ENCODE measurements at places on chromosomes 6 and 20.

- no peak for DNase-seq
These were observed 626.8 kb upstream of the ARID1B start for GRCh38 chr6:156150391-156150790.

DNA sequence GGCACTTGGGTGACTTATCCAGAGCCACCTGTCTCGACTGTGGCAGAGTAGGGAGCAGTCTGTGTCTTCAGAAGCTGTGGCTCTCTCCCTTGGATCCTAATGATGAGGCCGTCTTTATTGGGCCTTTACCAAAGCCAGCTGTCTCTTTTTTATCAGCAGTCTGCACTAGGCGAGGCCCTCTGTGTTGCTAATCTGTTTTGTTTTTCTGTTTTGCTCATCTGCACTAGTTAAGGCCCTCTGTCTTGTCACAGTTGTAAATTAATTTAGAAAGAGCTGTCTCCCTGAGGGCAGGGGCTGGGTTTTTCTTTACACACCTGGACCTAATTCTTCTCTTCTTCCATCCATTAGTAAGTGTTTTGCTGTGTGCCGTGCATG lies 45.0 kb downstream of the CDS2 start:
- no peak for DNase-seq

GRCh38 chr6:21033575-21034026 lies 499.3 kb downstream of the CDKAL1 start:
- no peak for DNase-seq

GRCh38 chr20:21704408-21705385 lies 767 bp upstream of the PAX1 start:
- DNase-seq = no peak

DNA sequence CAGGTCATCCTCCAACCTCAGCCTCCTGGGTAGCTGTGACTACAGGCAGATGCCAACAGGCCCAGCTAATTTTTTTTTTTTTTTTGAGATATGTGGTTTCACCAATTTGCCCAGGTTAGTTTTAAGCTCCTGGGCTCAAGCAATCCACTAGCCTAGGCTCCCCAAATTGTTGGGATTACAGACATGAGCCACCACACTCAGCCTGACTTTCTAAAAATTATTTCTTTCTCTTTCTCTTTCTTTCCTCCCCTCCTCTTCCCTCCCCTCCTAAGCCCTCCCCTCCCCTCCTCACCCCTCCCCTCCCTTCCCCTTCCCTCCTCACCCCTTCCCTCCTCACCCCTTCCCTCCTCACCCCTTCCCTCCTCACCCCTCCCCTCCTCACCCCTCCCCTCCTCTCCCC lies 127.3 kb downstream of the BTBD3 start:
- no peak for DNase-seq

Data from Panc1 (cell line).